SJSA1 (cell line): ENCODE measurements at places on chromosomes 1 and 21.

GRCh38 chr1:230548357-230548756 lies 93.9 kb upstream of the COG2 start:
- no peak for DNase-seq

- no peak for DNase-seq
Observed at GRCh38 chr1:75632350-75632949, 21.5 kb upstream of the SLC44A5 start.

- DNase-seq: no peak
Observed at GRCh38 chr1:165259706-165260428, 96.6 kb downstream of the LMX1A start.

DNA sequence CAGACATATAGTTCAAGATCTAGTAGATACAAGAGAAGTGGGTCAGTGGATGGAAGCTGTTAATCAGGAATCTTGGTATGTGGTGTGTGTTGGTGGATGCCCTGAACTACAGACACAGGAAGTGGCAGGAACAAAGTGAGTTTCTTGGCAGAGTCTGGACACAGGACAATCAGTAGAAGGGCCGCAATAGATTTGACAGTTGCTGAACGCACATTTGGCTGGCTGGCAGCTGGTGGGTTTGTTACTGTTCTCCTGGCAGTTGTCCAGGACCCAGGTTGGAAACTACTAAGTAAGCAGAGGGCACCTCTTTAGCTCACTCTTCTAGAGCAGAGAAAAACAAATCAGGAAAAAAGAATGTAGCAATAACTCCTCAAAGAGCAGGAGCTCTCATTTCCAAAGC lies 13.2 kb downstream of the KRTAP26-1 start:
- no peak for DNase-seq

GRCh38 chr1:198272492-198272891 lies 115.7 kb downstream of the NEK7 start:
- DNase-seq: no peak

DNA sequence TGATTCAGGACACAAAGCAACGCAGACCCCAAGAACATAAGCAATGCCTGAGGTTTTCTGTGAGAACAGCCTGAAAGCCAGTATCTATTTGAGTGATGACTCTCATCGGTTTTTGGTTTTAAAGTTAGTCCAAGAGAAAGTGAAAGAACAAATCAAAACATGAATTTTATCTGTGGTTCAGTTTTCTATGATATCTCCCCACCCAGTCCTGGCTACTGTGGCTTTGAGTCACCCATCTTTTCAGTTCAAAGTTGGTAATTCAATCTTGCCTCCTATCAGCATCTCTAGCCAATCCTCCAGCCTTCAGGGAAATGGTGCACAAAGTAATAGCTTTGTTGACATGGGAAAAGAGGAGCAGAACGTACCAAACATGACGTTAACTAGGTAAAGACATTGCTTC lies 40.5 kb upstream of the KRTAP19-8 start:
- DNase-seq: no peak

DNA sequence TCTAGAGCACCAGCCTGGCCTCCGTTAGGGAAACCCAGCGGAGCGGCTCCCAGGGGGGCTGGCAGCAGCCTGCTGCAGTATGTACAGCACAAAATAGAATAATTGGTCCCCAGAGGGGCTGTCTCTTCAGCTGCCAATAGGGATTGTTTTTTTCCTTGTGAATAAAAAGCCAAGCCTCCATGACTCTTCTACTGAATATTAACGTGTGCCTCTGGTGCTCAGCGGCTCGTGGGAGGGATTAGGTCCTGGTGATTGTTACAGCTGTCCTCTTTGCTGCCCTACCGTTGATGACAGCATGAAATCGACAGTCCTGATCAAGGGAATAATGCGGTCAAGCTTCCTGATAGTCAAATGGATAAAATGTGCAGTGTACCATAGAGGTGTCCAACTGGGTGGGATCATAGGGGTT lies 190.7 kb upstream of the RUNX1 start:
- no peak for DNase-seq

DNA sequence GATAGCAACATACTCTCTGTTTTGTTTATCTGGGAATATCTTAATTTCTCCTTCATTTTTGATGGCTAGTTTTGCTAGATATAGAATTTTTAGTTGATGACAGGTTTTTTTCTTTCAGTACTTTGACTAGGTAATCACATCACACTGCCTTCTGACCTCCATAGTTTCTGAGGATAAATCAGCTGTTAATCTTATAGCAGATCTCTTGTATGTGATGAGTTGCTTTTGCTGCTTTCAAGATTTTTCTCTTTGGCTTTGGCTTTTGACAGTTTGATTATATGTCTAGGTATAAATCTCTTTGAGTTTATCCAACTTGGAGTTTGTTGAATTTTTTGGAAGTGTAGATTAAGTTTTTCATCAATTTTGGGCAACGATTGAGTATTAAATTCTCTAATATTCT lies 142.6 kb downstream of the ZNF644 start:
- DNase-seq: no peak

DNA sequence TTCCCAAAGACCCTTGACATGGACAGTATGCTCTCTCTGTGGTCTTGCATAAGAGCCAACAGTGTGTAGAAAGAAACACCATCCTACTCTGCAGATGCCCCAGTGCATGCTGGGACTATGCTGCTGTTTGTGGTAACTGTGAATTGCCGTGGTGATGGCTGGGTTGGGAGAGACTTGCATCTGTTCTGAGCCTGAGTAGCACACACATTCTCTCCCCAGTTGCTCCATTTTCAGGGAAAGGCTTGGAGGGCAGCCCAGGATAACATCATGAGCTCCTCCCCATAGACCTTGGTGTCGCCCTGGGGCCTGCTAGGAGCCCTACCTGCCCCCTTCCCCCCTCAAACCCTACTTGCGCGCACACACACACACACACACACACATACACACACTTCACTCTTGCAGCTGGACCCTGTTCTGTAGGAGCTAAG lies 120.9 kb upstream of the IPO9 start:
- no peak for DNase-seq

DNA sequence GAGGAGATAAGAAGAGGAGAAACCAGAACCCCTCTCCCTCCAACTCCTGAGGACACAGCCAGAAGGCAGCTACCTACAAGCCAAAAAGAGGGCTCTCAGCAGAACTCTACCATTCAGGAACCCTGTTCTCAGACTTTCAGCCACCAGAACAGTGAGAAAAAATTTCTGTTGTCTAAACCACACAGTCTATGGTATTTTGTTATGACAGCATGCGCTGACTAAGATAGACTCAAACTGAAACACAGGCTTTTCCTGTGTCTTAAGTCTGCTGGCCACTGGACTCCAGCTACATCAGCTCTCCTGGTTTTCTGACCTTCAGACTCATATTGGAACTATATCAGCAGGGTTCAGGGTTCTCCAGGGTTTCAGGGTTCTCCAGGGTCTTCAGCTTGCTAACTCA lies 126.5 kb upstream of the TNFSF4 start:
- no peak for DNase-seq

- no peak for DNase-seq
Observed at GRCh38 chr1:240572328-240572727, 39.6 kb downstream of the GREM2 start.

- DNase-seq: no peak
Observed at GRCh38 chr21:29022166-29022565, 2.3 kb upstream of the USP16 start.

- no peak for DNase-seq
Observed at GRCh38 chr1:218617986-218618385, 272.9 kb downstream of the TGFB2 start.

DNA sequence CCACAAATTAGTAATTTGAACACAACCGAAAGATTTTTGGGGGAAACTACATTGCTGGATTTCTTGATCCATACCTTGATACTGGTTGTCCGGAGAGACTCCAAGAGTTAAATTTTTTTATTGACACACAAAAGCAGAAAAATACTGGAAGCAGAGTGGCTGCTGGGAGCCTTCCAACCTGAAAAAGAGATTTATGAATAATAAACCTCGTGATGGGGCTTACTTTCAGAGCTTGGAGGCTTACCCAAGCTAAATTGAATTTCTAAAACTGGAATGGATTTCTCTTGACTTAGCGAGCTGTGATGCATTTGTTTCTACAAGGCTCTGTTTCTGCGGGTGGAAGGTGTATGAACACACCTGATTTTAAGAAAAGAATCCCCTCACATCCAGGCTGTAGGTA lies 35.7 kb downstream of the PCP4 start:
- no peak for DNase-seq

- DNase-seq: no peak
Observed at GRCh38 chr1:158830074-158830677, 975 bp upstream of the MNDA start.

- no peak for DNase-seq
Observed at GRCh38 chr1:237146241-237146640, 104.3 kb downstream of the RYR2 start.

- DNase-seq: no peak
Observed at GRCh38 chr1:234186037-234186688, 187.1 kb upstream of the COA6 start.

DNA sequence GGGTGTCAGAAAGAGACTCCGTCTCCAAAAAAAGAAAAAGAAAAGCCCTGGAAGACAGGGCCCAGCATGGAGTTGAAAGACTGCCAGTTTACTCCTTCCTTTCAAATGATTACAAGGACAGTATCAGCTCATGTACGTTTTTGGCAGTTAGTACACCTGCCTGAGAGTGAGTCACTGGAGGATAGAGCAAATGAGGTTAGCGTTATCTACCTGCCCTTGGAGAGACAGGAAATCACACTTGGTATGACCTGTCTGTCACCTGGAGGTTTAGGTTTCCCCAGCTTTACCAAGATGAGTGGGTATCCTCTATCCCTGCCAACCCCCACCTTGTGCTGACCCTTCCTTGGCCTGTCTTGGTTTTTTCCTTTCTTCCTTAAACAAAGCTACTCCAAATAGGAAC lies 96.8 kb upstream of the BMP8A start:
- no peak for DNase-seq

GRCh38 chr1:40032240-40032891 lies 8.2 kb upstream of the CAP1 start:
- peak; percentile 56 for DNase-seq

GRCh38 chr1:65691152-65691900 lies 101.4 kb upstream of the PDE4B start:
- no peak for DNase-seq

GRCh38 chr1:211640301-211640630 lies 35.2 kb downstream of the NEK2 start:
- DNase-seq: no peak

GRCh38 chr1:233570216-233570615 lies 43.7 kb upstream of the KCNK1 start:
- no peak for DNase-seq

GRCh38 chr1:30267856-30268255 lies 455.5 kb downstream of the MATN1 start:
- no peak for DNase-seq

- no peak for DNase-seq
Observed at GRCh38 chr1:84996846-84997666, at the start of gene MCOLN2. MCOLN2 (minus strand) TSS chr1:84997113; CDS start chr1:84996872, 241 bp downstream.

DNA sequence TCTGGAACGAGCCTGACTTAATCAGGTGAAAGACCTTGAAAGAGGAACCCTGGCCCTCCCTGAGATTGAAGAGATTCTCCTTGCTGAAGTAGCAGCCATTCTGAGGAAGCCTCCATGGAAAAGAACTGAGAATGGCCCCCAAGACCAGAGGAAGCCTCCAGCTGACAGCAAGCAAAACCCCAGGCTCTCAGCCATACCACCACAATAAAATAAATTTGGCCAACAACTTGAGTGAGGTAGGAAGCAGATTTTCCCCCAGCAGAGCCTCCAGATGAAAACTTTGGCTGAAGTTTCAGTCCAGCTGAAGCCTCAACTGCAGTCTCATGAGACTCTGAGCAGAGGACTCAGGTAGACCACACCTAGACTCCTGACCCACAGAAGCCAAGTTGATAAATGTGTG lies 34.0 kb upstream of the SLAMF9 start:
- DNase-seq: no peak

DNA sequence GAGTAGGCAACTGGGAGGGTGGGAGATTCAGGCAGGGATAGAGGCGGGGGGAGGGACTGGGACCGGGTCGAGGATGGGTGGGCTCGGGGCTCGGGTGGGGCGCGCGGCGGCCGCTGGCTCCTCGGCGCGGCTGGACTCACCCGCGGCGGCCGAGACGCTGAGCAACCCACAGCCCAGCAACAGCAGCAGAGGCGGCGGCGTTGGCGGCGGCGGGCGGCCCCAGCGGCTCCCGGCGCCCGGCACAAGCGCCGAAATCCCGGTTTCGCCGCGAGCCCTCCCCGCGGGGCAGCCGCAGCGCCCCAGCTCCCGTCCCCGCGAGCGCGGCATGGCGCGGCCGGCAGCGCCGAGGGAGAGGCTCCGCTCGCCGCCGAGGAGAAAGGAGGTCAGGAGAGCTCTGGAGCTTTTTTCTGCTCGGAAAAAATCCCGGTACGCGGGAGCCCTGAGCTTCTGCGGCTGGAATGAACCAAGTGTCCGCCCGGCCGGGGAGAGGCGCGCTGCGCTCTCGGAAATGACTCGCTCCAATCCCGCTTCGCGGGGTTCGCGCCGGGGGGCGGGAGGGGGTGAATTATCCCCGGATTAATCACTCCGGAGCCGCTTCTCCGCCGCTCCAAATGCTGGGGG lies at the start of gene CSMD2:
CSMD2 (minus strand) TSS at position 460 of the 621 bp plus-strand sequence; CDS start at position 327, 133 bp downstream.
- DNase-seq: no peak

DNA sequence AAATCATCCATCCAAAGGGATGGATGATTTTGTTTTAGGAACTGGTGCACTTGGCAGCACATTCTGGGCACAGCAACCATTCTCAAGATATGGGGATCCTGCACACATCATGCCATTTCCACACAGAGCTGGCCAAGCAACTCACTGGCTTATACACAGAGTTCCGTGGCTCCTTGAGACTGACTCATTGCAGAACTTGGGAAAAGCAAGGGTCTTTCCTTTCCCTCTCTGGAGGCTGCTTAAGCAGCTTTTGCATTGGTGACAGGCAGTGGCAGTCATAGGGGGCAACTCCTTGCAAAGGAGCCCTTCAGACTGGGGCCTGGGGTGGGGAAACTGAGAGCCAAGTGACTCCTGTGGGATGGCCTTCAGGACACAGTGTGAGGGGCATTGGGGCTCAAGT lies 1.9 kb upstream of the MAD2L2 start:
- no peak for DNase-seq
